ENCODE measurements at places on chromosomes 7 and 10.

DNA sequence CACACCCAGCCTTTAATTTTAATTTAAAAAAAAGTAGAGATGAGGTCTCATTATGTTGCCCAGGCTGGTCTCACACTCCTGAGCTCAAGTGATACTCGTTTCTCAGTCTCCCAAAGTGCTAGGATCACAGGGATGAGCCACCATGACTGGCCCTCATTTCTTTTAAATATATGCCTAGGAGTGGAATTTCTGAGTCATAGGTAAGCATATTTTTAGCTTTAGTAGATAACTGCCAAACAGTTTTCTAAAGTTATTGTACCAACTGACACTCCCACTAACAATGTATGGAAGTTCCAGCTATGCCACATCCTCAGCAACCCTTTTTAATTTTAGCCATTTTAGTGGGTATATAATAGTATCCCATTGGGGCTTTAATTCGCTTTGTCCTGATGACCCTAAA lies 13.8 kb upstream of the PPIF start:
- peak; percentile 88 for DNase-seq

DNA sequence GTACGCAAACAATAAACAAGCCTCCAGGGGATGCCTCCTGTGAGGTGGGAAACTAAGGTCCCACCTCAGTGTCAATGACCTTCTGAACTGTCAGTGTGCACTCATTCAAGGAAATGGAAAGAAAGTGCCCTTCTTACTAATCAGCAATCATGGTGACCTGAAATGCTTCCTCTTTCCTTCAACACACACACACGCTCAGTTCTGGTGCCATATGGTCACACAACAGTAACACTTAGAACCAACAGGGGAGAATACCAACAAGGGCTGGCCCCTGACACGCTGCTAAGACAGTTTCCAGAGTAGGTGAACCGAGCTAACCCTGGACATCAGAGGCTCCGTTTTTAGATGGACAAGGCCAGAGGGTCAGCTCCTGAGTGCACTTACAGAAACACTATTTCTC lies 42.1 kb upstream of the EFCAB10 start:
- no peak for DNase-seq

- DNase-seq: peak; percentile 31
Observed at GRCh38 chr10:3486346-3487065, 298.5 kb downstream of the KLF6 start.

DNA sequence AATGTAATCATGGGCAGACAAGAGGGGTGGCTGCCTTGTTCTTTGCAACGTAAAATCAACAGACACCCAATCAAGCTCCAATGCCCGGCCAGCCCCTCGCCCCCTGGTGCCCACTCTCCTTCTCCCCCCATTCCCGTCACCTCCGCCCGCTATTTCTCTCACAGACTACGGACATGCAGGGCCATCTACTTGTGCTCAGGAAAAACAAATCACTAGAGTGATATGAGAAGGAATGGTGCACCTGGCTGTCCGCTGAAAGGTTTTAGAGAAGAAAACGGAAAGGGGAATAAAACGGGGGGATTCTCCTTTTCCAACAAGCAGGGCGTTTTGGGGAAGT lies 396 bp downstream of the GRM8 start:
- no peak for DNase-seq

- DNase-seq: peak; percentile 44
Observed at GRCh38 chr10:27153845-27154193, 365 bp downstream of the YME1L1 start.

- DNase-seq: peak; percentile 99
Observed at GRCh38 chr7:151699147-151699927, 177.6 kb downstream of the PRKAG2 start.

DNA sequence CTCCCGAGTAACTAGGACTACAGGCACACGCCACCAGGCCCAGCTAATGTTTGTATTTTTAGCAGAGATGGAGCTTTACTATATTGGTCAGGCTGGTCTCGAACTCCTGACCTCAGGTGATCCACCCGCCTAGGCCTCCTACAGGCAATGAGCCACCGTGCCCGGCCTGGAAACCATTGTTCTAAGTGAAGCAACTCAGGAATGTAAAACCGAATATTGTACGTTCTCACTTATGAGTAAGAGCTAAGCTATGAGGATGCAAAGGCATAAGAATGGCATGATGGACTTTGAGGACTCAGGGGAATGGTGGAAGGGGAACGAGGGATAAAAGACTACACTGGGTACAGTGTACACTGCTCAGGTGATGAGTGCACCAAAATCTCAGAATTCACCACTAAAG lies 235.1 kb upstream of the AUTS2 start:
- no peak for DNase-seq

- DNase-seq: no peak
Observed at GRCh38 chr10:86346799-86347665, 19.6 kb downstream of the GRID1 start.

DNA sequence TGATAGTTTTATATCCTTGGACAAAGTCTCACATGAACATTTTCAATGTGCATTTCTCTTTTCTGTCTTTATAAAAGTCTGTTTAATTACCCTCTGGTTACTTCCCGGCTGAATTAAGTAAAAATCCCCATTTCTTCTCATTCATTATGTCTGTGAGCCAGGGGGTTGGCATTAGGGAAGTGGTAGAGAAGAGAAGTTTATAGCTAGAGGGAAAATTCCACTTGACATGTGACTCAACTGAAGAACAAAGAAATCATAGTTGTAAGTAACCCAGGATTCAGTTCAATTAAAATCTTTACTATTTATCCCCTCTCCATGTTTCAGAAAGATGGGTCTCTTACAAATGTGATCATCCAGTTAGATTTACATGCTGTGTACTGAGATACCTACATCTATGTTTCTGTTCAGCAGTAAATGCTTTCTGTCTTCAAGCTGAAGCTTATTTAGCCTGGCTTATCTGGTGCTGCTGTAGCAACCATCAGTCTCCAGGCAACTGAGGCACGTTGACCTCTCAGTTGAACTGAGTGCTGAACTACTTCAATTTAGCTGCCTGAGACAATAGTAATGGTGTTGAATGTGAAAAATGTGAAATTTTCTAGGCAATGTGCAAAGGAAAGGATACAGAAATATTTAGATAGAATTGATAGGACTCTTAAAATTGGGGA lies 181.6 kb downstream of the MLLT10 start:
- peak; percentile 81 for DNase-seq

- no peak for DNase-seq
Observed at GRCh38 chr7:20993693-20994092, 207.0 kb upstream of the SP8 start.

GRCh38 chr10:82887488-82887887 lies 1012.5 kb downstream of the NRG3 start:
- no peak for DNase-seq

DNA sequence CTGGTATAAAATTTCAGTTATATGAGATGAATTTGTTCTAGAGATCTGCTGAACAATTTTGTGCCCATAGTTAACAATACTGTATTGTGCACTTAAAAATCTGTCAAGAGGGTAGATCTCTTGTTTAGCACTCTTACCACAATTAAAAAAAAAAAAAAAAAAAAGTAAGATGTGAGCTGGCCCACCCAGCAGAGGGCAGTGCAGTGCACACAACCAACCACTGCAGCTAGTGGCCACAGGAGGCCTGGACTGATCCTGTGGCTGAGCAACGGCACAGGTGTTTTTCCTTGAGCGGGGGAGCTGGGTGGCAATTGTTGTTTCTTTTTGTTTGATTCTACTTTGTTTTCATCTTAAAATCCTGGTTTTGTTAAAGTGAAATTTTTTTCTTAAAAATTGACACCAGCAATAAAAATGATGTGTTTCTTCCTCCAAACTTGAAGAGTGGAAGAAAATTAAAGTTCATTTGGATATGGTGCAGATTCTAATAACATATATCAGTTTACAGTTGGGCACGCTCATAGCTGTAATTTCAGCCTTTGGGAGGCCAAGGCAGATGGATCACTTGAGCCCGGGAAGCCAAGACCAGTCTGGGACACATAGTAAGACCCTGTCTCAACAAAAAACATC lies 171.1 kb upstream of the TBX20 start:
- peak; percentile 59 for DNase-seq

GRCh38 chr10:31678139-31678536 lies 250.5 kb downstream of the ARHGAP12 start:
- no peak for DNase-seq

- DNase-seq: no peak
Observed at GRCh38 chr7:91265693-91266066, 1.4 kb downstream of the FZD1 start.

GRCh38 chr10:132320654-132321469 lies 11.1 kb upstream of the LRRC27 start:
- no peak for DNase-seq

- DNase-seq: no peak
Observed at GRCh38 chr7:25843467-25843866, 308.5 kb upstream of the NFE2L3 start.

GRCh38 chr10:29317027-29317420 lies 28.2 kb downstream of the LYZL1 start:
- peak; percentile 16 for DNase-seq

DNA sequence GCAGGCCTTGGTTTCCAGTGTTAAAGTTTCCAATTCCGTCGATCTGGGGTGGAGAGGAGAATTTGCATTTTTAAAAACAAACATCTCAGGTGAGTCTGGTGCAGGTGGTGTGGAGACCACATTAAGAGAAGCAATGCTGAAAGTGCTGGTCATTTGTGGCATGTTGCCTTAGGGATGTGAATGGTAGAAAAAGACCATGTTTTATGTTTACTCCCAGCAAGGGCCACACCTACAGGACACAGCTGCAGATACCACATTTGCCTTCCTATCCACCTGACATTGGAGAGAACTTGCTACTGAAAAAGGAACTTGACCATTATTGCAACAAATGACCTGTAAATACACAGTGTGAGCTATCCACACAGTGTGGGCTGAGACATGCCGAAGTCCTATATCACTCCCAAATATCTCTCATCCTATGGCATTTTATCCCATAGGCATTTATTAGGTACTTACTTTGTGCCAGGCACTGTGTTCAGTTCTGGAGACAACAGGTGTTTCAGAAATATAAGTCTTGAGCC lies 183.1 kb downstream of the NRP1 start:
- DNase-seq: no peak

DNA sequence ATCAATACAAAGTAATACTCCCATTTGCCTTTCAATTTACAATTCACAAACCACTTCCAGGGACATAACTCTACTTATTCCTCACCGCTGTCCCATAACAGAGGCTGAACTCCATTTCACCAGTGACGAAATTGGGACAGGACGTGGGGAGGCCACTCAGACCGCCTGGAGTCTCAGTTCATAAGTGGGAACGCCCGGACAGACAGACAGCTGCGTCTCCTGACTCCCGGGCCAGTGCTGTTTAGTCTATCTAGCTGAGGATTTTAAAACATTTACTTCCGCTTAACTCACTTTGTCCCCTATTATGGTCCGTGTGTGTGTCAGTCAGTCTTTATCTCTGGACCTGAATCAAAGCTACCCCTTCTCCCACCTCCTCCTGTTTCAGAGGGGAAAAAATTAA lies 67.4 kb upstream of the ZNF438 start:
- no peak for DNase-seq

DNA sequence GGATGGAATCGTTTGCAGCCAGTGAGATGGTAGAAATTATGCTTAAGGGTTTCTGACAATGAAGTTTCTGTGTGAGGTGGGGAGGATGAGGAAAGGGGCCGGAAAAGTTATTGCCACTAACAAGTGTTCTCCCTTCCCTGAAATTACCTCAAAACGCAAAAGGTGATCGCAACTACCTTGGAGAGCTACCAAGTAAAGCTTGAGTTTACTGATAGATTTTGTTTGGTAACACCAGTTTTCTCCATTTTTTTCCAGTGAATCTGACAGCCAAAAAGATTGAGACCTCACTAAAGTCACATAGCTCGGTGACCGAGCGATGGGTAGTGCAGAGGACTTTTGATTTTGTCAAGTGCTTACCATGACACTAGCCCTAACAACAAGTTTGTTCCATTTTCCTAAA lies 1.6 kb downstream of the SUV39H2 start:
- DNase-seq: no peak

DNA sequence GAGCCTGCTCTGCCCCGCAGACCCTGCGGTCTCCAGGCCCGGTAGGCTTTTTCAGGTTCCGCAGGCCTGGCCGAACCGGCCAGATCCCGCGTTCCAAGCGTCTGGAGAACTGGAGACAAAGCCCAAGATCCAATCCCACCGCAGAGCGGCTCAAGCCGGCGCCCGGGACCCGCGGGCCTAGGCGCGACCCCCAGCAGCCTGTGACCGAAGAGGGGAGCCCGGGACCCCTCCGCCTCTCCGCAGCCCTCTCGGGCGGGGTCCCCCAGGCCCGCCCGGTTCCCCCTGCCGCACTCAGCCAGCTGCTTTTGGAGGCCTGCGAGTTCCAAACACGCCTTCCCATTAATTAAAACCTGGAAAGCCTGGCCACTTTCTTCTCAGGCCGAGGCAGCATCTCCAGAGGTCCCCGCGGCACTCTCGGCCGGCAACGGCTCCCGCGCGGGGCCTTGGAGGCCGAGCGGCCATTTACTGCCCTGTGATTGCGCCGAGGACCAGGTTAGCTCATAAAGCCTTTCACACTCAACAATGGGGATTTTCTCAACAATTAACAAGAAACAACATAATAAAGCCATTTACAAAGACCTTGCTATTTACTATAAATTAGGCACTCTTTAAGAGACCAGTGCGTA lies 16.7 kb downstream of the SKIDA1 start:
- DNase-seq: no peak

GRCh38 chr10:112775381-112775780 lies 174.7 kb upstream of the TCF7L2 start:
- peak; percentile 47 for DNase-seq

DNA sequence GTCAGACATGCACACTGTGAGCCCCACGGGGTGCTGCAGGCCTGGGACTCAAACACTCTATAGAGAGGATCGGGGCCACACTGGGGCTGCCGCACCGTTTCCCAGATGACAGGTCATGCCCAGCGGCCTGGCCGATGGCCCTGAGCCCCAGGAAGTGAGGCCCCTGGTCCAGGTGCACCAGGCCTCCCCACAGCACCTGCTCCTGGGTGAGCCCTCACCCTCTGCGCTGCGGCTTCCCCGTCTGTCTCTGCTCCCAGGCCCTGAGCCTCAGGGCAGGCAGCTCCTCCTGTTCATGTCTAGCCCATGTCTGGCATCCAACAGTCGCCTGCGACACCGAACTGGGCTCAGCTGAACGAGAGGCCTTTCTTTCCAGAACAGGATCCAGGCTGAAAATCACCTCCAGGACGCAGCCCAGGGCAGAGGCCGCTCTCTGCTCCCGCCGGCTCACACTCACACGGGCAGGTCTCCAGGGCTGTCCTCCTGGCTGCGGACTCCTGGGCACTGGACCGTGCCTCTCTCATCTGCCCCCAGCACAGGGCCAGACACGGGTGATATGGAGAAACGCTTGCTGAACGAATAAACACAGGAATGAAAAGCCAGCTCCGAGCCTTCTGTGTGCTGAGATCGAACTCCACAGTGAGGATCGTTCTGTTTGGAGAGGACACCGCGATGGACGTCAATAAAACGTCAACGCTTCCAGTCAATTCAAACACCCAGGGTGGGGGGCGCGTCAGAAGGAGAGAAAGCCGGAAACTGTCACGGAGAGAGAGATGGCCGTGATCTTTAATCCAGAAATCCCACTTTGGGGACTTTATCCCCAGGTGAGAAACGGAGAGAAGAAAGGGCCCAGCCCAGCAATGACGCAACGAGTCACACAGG lies 202.4 kb downstream of the ELFN1 start:
- no peak for DNase-seq

- DNase-seq: no peak
Observed at GRCh38 chr7:45606931-45607330, 32.8 kb downstream of the ADCY1 start.
